Breast epithelium (tissue), 4 donors: ENCODE measurements at places on chromosomes 5 and 9.

DNA sequence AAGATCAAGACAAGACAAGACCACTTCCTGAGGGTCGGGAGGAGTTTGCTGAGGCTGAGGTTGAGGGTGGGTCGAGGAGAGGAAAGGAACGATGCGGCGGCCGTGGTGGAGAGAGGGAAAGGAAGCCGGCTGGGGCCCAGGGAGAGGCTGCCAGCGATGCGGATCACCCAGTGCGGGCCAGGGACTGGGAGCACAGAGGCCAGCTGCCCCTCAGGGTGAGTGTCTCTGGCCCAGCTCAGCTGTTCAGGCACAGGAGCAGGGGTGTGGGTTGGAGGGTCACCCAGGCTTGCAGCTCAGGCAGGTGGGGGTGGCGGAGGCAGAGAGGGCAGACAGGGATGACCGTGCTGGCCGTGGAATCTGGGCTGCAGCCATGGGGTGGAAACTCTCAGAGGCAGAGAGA lies 99.5 kb downstream of the FGF18 start:
- no peak overlapping the region for H3K4me3 ChIP-seq
- no peak overlapping the region for H3K27ac ChIP-seq
- H3K36me3 ChIP-seq, result no peaks in the 10 kb centered on the region
- H3K27me3 ChIP-seq, result no peaks in the 10 kb centered on the region
- DNase-seq, result no peak
- H3K4me1 ChIP-seq, result no peaks in the 10 kb centered on the region

- H3K36me3 ChIP-seq, result no peaks in the 10 kb centered on the region
- H3K27me3 ChIP-seq, result no peaks in the 10 kb centered on the region
- no peak overlapping the region for H3K27ac ChIP-seq
- H3K4me3 ChIP-seq, result no peak overlapping the region
- no peaks in the 10 kb centered on the region for H3K4me1 ChIP-seq
Observed at GRCh38 chr5:36168737-36169136, 16.8 kb downstream of the SKP2 start.

DNA sequence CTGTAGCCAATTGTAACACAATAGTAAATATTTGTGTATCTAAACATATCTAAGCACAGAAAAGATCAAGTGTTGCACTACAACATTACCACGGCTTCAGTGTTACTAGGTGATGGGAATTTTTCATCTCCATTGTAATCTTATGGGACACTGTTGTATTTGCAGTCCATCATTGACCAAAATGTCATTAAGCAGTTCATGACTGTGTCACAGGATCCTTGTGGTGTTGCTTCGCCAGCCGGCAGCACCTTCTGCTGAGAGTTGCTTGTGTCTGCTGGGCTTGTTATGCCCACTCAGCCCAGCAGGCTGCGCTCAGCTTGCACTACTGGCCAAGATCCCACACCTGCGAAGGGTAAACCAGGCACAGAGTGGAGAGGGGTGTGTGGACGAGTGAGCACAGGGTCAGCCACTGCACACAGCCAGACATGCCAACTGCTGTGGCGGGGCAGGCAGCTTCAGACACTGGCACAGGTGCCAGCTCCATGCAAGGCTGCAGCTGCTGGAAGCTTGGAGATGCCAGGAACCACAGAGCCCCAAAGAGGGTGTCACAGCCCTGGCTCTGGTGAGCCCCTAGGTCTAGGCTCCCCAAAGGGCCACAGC lies 273.7 kb downstream of the CETN3 start:
- H3K4me3 ChIP-seq, result no peak overlapping the region
- H3K27ac ChIP-seq, result no peak overlapping the region
- H3K36me3 ChIP-seq, result no peaks in the 10 kb centered on the region
- no peaks in the 10 kb centered on the region for H3K27me3 ChIP-seq

GRCh38 chr5:42621242-42621641 lies 135.4 kb upstream of the CCDC152 start:
- no peaks in the 10 kb centered on the region for H3K36me3 ChIP-seq
- H3K27ac ChIP-seq, result no peak overlapping the region
- H3K4me3 ChIP-seq, result no peak overlapping the region
- no peak for DNase-seq
- no peaks in the 10 kb centered on the region for H3K4me1 ChIP-seq
- H3K27me3 ChIP-seq, result no peaks in the 10 kb centered on the region

DNA sequence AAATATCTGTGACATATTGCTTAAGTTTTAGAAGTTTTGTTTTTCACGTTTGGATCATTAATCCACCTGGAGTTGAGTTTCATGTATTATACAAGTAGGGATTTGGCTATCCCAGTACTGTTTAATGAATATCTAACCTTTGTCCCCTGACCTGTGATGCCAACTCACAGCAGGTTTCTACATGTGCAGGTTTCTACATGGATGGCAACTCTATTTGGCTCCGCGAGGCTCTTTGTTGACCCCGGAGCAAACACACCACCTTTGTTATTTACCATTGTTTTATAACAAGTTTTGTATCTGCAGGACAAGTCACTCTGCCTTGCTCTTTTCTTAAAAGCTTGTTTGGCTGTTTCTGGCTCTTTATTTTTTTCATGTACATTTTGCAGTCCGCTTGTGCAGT lies 920 bp upstream of the SFXN1 start:
- peaks cover 8% of the 10 kb centered on the region for H3K4me1 ChIP-seq
- H3K4me3 ChIP-seq, result no peak overlapping the region
- H3K27me3 ChIP-seq, result no peaks in the 10 kb centered on the region
- H3K27ac ChIP-seq, result no peak overlapping the region
- no peaks in the 10 kb centered on the region for H3K36me3 ChIP-seq

- no peak for DNase-seq
- H3K27ac ChIP-seq, result no peak overlapping the region
- no peaks in the 10 kb centered on the region for H3K27me3 ChIP-seq
Observed at GRCh38 chr5:143835251-143835650, 23.3 kb downstream of the HMHB1 start.

- H3K27ac ChIP-seq, result no peak overlapping the region
- no peaks in the 10 kb centered on the region for H3K4me1 ChIP-seq
- no peaks in the 10 kb centered on the region for H3K27me3 ChIP-seq
- H3K4me3 ChIP-seq, result no peak overlapping the region
- H3K36me3 ChIP-seq, result no peaks in the 10 kb centered on the region
Observed at GRCh38 chr5:131109540-131110255, 55.4 kb downstream of the HINT1 start.

DNA sequence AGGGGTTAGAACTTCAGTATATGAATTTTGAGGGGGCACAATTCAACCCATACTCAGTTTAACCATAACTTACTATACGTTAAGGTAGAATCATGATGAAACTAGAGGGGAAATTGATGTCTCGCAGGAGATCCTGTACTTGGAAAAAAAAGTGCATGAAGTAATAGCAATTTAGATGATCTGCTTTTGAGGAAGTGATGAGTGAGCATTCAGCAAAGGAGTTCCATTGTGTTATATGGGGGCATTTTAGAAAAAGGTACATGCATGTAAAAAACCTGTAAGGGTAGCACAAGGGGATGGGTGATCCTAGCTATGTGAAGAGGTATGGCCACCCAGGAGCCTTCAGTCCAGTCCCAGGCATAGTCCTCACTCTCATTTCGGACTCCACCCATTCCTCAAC lies 14.8 kb upstream of the TMC1 start:
- H3K27me3 ChIP-seq, result no peaks in the 10 kb centered on the region
- no peaks in the 10 kb centered on the region for H3K4me1 ChIP-seq
- H3K27ac ChIP-seq, result no peak overlapping the region
- no peaks in the 10 kb centered on the region for H3K36me3 ChIP-seq
